ENCODE measurements at places on chromosomes 12 and 14. TPM values are rescaled to one million over a fixed set of nuclear protein-coding genes. Genes with fewer than 3 reads are reported as not detected.

G2E3 gene
- total RNA-seq = 24.5 TPM

DENND5B gene
- 15.7 TPM for total RNA-seq

SLC41A2 gene
- 27.0 TPM for total RNA-seq

JPH4 gene
- total RNA-seq = 0.23 TPM

LPAR5 gene
- total RNA-seq = 1.9 TPM

GPR135 gene
- total RNA-seq = 5.9 TPM

PPFIA2 gene
- total RNA-seq = 2.3 TPM

KRT83 gene
- total RNA-seq = not detected

BICDL1 gene
- 20.9 TPM for total RNA-seq

SLC48A1 gene
- 31.3 TPM for total RNA-seq

ACSM4 gene
- total RNA-seq = not detected
